ENCODE measurements at places on chromosomes 16 and 17.

DNA sequence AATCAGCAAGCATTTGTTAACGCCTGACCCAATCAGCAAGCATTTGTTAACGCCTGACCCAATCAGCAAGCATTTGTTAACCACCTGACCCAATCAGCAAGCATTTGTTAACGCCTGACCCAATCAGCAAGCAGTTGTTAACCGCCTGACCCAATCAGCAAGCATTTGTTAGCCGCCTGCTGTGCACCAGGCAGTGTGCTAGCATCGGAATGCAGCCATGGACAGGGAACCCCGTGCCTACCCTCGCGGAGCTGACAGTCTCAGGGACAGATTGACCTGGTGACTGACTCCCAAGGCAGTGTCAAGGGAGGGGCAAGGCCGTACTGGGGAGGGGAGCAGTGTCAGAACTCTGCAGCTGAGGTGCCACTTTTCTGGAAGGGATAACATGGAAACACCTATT, 66.9 kb downstream of the ABR start:
- no peak overlapping the region for H3K27ac ChIP-seq
- DNase-seq = no peak
- H3K27me3 ChIP-seq = no peaks in the 10 kb centered on the region

DNA sequence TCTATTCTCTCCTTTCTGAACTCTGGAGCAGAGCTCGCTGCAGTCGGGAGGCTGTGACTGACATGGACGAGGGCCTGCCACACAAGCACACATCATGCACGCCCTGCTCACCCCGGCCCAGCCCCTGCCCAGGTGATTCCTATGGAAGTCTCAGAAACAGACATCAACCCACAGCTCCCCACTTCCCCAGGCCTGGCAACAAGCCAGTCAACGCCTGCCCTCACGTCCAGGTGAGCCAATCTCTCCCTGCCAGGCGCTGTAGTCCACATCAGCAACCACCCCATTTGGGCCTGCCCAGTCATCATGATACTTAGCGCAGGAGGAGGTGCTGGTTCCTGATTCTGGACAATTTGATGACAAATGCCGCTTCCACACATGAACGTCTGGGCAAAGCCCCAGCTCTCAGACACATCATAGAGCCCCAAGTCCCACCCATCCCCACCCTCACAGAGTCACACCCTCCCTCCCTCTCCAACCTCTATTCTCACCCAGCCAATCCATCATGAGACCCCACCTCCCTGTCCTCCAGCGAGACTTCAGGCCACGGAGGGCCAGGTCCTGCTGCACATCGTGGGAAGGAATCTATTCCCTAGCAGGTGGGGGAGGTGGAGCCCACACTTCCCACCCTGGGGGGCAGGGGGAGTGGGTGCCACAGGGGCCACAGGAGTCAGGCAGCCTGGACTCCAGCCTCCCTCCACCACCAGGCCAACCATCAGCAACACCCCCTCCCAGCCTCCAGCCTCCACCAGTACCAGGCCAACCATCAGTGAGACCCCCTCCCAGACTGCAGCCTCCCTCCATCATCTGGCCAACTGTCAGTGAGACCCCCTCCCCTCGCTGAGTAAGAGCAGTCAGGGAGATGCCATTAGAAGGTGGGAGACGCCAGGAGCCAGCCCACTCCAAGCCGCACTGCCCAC, 33.7 kb upstream of the GSG1L start:
- H3K36me3 ChIP-seq = peaks cover 25% of the 10 kb centered on the region
- peaks cover 43% of the 10 kb centered on the region for H3K4me1 ChIP-seq
- H3K27ac ChIP-seq = peak overlapping the region; percentile 60
- no peak overlapping the region for H3K4me3 ChIP-seq
- H3K27me3 ChIP-seq = no peaks in the 10 kb centered on the region

DNA sequence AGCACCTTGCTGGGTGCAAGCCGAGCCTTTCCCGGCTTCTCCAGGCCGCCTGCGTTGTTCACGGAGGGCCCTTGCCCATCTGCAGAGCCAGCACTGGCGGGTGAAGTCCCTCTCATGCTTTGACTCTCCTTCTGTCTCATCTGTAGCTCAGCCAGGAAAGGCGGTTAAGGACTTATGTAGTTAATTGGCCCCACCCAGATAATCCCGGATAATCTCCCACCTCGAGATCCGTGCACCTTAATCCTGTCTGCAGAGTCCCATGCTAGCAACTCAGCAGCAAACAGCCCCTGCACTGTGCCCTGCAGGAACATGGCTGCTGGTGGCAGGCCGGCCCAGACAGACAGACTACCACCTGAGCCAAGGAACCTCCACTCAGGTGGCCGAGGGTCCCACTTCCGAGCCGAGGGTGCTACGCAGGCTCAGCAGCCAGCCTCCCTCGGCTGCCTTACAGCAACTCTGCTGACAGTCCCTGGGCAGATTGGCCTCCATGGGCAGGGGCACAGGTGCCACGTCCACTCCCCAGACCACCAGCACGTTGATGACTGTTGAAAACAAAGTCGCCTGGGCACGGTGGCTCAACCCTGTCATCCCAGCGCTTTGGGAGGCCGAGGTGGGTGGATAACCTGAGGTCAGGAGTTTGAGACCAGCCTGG, 16.9 kb downstream of the RAB40C start:
- H3K4me3 ChIP-seq = no peak overlapping the region
- no peak overlapping the region for H3K27ac ChIP-seq
- no peak for DNase-seq
- peaks cover 47% of the 10 kb centered on the region for H3K4me1 ChIP-seq

- no peak overlapping the region for H3K4me3 ChIP-seq
- DNase-seq = no peak
- H3K27ac ChIP-seq = no peak overlapping the region
- H3K4me1 ChIP-seq = peaks cover 19% of the 10 kb centered on the region
Measured at GRCh38 chr17:10139577-10139976, 58.8 kb downstream of the GAS7 start.

GRCh38 chr17:77600346-77600745, 358.2 kb upstream of the TNRC6C start:
- H3K4me3 ChIP-seq = no peak overlapping the region
- H3K27ac ChIP-seq = peak overlapping the region; percentile 89
- H3K4me1 ChIP-seq = peaks cover 39% of the 10 kb centered on the region
- no peak for DNase-seq
- H3K36me3 ChIP-seq = no peaks in the 10 kb centered on the region

GRCh38 chr17:11832401-11833137, 164.7 kb downstream of the ZNF18 start:
- no peak overlapping the region for H3K27ac ChIP-seq
- no peaks in the 10 kb centered on the region for H3K27me3 ChIP-seq
- H3K4me1 ChIP-seq = no peaks in the 10 kb centered on the region
- H3K36me3 ChIP-seq = no peaks in the 10 kb centered on the region
- no peak overlapping the region for H3K4me3 ChIP-seq

DNA sequence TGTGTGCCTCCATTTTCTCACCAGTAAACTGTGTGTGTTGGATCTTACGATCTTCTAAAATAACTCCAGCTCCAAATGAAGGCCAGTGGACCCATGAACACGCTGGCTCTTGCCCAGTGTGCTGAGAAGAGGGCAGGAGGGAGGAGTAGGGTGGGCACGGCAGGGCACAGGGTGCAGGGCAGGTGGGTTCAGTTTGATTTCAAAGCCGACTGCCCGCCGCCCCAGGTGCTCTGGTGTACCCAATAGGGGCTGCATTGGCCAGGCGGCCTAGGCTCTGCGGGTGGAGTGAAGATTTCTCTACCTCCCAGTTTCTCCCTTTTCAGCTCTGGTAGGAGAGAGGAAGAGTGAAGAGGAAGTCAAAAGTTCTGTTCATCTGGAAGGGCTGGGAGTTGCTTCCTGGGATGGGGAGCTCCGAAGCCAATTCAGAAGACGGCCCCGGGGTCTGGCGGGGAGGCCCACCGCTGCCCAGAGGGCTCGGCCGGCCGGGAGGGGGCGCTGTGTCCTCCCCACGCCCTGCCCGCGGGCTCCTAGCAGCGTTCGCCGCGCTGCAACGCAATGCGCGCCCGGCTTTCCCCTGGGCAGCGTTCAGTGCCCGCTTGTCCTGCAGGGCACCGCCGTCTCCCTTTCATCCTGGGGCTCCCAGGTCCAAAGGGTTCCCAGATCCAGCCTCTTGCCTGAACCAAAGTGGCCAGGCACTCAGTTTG, 1.1 kb upstream of the CRHR1 start:
- no peaks in the 10 kb centered on the region for H3K36me3 ChIP-seq
- H3K27me3 ChIP-seq = peaks cover 99% of the 10 kb centered on the region
- H3K4me1 ChIP-seq = peaks cover 21% of the 10 kb centered on the region

GRCh38 chr17:73028299-73028755, 64.2 kb downstream of the SLC39A11 start:
- no peak overlapping the region for H3K4me3 ChIP-seq
- no peaks in the 10 kb centered on the region for H3K27me3 ChIP-seq
- H3K4me1 ChIP-seq = no peaks in the 10 kb centered on the region
- no peak for DNase-seq
- H3K27ac ChIP-seq = no peak overlapping the region
- H3K36me3 ChIP-seq = no peaks in the 10 kb centered on the region

All from esophagus squamous epithelium (tissue), 5 donors.